GM12864 (cell line): ENCODE measurements at places on chromosomes 11 and 22.

DNA sequence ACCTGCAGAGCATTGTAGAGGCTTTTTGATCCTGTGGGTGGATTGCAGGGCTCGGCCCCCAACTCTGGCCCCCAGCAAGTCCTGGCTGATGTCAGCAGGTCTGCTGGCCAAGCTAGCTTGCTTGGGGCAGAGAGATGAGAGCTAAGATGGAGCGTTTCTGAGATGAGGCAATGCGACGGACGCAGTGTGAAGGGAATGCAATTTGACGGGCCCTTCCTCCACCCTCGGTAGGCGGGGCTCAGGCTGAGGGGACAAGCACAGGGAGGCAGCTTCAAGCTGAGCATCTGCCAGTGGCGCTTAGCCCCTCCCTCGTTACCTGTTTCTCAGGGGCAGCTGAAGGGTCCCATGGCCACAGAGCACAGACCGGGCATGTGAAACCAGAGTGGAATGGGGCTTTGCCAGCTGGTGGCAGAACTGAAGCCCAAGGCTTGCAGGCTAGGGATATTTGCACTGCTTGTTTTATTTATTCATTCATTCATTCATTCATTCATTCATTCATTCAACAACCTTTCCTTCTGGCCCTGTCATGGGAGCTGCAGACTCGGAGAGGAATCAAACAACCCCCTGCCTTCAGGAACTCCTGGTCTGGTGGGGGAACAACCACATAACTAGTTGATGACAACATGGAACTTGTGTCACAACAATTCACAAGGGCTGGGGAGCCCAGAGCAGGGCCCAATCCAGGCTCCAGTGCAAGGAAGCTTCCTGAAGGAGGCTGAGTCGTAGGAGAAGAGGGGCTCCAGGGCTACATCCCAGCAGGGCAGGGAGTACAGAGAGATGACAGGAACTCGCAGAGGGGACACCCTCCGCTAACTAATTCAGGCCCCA is 66.8 kb downstream of the THAP12 start:
- no peak for DNase-seq

DNA sequence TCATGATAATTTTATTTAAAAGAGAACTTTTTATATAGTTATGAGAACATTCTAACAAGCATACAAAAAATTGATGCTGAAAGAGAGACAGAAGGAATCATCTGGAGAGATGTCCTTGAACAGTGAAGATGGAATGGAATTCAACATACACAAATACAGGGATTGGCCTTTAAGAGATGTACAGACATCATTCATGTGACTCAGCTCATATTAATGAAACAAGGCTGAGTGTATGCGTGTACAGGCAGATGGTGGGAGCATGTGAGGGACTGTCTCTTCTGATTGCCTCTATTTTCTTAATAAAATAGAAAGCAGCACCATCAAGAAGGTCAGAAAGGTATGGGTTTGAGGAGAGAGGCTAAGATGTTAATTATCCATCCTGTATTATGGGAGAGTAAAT is 793.3 kb downstream of the CNTN5 start:
- no peak for DNase-seq

DNA sequence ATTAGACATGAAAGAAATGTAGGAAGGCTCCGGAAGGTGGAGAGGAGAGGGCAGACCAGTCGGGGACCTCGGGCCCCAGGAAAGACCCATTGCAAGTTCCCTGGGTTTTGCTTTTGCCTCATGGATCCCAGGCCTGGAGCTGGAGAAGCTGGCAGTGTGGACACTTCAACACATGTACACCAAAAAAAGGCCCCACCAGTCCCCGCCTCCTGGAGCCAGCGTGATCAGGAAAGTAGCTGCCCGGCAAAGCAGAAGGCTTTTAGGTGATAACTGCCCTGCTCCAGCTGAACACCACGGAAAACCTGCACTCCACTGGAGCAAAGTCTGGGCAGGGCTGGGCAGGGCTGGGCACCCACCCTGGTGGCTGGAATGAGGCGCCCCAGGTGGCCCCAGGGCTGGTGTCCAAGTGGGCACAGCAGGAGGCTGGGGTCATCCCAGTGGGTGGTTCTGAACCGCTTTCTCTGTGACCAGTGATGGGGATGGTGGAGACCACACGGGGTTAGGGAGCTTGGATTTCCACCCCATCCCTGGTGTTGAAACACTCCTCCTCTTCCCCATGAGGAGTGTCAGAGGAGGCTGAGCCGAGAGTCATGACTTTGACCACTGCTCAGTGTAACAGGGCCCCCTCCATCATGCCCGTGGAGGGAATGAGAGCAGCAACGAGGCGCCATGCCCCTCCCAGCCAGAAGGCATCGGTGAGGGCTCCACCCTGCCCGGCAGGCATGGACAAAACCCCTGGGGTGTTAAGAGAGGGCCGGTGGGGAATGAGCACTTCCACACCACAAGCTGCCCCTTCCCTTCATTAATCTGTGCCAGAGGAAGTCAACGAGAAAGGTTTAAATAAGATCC is 16.9 kb upstream of the MUC5AC start:
- no peak for DNase-seq

DNA sequence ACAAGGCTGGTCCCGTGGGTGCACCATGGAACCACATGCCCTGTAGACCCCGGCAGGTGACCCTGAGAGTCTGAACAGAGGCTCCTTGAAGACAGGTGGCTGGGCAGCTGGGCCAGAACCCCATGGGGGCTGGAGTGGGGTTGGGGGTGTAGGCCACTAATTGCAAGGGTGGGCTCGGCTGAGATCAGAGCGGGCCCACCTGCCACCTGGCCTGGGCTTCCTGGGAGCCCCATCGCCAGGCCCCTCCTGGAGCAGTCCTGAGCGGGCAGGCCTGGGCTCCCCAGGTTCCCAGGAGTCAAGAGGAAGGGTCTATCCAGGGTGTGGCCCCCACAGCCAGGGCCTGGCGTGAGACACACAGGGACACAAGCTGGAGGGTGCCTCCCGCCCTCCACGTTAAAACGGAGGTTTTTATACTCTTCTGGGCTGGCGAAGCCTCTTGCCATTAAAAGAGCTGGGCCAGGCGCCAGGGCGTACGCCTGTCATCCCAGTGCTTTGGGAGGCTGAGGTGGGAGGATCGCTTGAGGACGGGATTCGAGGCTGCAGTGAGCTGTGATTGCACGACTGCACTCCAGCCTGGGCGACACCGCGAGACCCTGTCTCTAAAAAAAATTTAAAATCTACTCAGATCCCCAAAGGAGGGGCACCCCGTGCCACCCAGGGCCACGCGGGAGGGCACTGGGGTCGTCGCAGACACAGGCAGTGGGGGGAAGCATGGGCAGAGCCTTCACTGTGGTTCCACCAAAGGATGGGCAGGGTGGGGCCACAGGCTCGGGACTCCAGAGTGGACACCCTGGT is 4.8 kb upstream of the TRABD start:
- no peak for DNase-seq

DNA sequence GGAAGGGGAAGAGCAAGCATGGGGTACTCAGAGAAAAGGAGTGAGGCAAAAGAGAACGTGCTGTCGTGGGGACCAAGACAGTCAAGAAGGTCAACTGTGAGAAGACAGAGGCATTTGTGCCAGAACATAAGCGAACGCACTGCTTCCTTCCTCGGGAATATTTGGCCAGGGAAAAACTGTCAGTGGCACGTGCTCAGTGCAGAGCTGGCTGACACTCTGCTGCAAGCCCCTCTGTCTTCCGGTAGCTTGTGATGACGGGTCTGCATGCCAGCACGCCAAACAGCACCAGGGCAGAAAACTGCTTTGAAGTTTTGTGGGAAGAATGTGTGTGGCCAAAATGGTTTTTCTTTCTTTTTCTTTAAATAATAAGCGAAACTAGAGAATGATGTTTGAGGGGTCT is 60.6 kb downstream of the SMCO4 start:
- DNase-seq = no peak

DNA sequence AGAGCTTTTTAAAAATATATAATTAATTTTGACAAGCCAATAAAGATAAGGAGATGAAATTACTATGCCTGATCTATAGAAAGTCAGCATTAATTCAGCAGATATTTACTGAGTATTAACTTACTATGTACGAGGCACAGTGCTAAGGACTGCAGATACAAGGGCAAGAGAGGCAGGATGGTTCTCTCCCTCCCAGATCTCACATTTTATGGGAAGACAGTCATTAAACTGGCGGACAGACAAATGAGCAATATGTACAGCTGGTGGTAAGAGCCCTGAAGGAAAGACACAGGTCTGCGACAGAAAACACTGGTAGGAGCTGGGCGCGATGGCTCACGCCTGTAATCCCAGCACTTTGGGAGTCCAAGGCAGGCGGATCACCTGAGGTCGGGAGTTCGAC is 36.8 kb downstream of the MCHR1 start:
- DNase-seq = no peak

DNA sequence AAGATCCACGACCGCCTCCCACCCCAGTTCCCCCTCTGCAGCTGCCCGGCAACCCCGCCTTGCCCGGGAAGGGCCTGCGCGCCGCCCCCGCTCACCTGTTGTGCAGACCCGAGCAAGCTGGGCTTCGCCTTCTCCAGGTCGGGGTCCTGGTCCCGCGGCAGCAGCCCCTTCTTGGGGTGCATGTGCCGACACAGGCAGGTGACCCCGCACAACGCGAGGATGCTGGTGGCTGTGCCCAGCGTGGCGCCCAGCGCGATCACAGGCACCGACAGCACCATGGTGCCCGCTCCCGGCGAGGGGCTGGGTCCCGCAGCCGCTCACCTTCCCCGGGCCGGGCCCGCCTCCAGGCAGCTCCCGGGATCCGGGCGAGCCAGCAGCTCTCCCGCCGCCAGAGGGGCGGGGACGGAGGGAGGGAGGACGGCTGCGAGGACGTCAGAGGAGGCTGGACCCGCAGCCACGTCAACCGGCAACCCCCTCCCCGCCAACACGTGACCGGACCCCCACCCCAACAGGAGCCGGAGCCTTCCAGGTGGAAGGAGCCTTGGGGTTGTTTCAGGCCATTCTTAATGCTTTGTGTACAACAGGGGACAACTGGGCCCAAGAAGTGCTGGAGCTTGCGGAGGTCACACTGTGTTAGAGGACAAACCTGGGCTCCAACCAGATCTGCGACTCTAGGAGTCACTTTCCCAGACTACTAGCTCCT is at the start of gene SYT13:
Gene SYT13, minus strand, starts transcription at position 412 of the 703 bp plus-strand sequence. Its CDS starts 134 bp downstream, at position 278.
- no peak for DNase-seq

DNA sequence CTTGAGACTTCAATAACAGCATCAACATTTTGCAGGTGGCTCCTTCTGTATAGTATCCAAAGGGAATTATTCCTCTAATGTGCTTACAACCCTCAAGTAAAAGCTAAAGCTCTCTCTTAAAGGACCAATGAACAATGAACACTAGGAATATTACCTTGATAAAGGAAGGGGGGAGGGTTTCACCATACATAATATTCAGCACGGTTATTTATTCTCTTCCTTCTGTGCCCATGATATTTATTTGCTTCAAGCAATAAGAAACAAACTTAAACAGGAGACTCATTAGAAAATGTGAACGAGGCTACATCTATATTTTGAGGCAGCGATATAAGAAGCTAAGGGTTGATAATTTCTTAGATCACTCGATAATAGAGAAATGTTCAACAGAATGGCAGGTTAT is 21.2 kb downstream of the BLID start:
- no peak for DNase-seq

DNA sequence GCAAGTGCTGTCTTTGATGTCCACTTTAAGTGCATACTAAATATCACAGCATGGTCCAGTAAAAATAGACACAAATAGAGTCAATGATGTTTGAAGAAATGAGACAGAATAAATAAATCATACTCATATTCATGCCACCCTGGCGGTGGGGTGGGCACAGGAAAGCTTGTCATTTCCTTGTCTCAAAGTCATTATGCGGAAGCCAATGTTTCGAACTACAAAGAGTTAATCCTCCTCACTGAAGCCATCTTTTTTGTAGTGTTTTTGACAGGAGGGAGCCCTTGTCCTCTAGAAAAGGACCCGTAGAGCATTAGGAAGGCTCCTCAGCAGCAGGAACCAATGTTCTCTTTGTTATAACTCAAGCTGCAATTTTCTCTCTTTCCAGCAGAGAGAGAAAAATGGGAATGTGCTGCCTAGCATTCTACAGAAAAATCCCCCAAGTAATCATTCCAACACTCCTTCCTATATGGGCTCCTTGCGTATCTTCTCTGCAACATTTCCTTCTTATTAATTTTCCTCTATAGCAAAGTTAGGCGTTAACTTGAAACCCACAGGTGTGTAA is 30.6 kb downstream of the SC5D start:
- no peak for DNase-seq

DNA sequence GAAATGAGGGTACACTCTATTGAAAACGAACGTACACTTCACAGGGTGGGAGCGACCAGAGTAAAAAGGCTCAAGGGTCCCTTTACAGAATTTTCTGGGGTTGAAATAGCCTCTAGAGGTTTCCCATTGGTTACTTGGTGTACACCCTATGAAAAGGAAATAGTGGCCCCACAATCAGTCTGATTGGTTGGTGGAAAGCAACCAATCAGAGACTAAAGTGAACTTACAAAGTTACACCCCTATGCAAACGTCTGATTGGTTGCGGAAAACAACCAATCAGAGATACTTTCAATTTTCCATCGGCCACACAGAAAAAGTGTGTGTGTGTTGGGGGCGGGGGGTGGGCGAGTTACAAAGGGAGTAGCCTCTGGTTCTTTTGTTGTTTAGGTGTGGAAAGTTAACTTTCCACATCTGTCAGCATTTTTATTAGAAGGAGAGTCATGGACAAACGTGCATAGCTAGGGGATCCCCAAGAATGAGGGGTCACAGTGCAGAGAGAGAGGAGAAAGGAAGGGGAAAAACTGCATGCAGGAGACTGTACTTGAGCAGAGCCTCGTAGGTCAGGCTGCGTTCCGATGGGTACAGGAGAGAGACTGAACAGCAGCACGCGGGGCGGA is 1152.1 kb downstream of the TBC1D22A start:
- DNase-seq = no peak

DNA sequence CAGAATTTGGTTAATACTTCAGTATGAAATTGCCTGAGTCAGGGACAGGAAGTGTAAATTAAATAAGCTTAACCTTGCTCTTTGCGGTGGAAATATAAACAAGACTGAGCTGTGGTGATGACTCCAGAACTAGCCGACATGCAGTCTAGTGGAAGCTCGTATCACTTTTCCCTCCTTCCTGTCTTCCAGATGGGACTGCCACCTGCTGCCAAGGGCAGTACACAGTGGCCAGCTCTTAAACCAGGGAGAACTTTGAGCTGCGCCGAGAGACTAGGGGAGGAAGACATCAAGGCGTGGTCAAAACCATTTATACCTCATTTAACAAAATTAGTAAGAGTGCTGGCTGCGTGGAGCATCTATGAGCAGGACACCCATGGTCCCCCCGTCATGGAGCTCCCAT is 31.3 kb upstream of the CTTN start:
- no peak for DNase-seq

GRCh38 chr22:29706486-29706885 is 13.3 kb upstream of the CABP7 start:
- no peak for DNase-seq
